ENCODE measurements at places on chromosomes 2 and 18.

DNA sequence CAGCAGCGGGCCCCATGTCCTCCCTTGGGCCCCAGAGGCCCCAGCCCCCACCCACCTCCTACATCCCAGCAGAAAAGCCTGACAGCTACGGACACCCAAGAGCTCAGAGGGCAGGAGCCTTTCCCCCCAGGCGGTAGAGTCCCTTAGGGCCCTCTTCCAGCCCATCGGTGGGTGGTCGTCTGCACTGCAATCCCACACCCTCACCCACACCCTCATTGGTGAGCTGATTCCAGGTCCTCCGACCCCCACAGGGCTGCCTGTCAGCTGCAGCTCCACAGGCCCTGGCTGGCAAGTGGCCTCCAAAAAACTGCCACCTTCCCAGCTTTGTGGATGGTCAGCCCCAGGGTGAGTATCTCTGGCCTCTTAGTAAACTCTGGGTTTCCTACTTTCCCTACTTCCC is 10.5 kb downstream of the TCF23 start:
- no peak for DNase-seq

- no peak for DNase-seq
Measured at GRCh38 chr2:89811295-89811694, 1119.8 kb downstream of the RPIA start.

DNA sequence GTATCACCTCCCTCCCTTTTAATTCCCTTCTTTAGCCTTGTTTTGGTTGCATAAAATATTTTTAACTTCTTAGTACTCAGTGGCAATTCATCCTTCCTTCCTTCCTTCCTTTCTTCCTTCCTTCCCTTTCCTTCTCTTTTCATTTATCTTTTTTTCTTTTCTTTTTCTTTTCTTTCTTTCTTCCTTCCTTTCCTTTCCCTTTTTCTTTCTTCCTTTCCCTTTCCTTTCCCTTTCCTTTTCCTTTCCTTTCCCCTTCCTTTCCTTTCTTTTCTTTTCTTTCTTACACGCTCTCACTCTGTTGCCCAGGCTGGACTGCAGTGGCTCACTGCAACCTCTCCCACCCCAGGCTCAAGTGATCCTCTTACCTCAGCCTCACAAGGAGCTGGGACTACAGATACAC is 160.2 kb downstream of the GREB1L start:
- DNase-seq = no peak

DNA sequence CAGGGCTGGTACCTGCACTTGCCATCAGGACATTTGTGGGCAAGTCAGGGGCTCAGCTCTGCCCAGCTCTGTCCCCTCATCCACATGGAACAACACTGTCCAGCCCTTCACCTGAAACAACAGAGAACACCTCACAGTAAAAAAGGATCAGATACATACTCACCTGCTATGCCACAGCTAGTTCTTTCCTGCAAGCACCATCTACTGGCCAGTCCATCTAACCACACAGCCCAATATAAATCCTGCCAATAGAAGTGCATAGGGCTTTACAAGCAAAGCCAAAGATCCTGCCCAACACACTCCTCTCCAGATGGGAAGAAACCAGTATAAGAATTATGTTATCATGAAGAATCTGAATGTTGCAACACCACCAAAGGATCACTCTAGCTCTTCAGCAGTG is 52.2 kb upstream of the GALNT13 start:
- DNase-seq = no peak

- no peak for DNase-seq
Measured at GRCh38 chr2:100038011-100038410, 104.4 kb downstream of the AFF3 start.

- no peak for DNase-seq
Measured at GRCh38 chr2:230949966-230950873, 25.2 kb upstream of the GPR55 start.

DNA sequence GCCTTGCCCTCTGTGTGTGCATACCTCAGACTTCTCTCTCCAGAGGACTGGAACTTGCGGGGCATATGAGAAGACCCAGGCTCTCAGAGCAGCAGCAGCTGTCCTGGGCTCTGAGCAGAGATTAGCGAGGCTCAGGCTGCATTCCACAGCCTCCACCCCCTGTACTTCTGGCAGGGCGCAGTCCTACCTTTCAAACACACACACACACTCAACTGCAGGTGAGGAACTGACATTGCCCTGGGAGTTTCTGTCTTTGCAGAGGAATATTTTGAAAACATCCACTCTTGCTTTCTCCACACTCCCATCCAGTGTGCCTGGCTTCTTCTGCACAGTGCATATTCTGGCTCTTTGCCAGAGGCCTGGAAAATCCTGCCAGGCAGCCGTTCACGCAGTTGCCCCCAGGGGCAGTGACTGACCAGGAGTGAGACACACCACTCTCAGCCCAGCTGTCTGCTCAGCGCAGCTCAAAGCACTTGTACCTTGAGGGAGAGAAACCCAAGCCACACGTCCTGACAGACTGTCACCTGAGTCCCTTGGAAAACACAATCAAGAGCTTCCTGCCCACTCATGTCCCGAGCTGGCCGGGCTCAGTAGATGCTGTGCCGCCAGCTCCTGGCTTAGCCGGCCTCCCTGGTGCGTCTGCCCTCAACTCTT is 460.8 kb downstream of the RNF144A start:
- no peak for DNase-seq

DNA sequence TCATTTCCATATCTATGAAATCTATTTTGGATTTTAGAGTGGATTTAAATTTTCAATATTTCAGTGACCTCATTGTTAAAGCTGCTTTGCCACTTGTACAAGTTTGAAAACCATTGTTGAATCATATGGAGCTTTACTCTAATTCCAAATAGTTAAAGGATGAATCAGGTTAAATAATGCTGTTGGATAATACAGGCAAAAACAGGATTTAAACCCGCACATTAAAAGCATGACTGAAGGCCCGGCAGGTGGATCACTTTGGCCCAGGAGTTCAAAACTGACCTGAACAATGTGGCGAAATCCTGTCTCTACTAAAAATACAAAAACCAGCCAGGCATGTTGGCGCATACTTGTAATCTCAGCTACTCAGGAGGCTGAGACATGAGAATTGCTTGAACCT is 68.3 kb downstream of the RIF1 start:
- no peak for DNase-seq

- DNase-seq = no peak
Measured at GRCh38 chr18:55419947-55420664, 167.9 kb downstream of the TCF4 start.

- DNase-seq = no peak
Measured at GRCh38 chr2:113251118-113251517, 27.6 kb downstream of the PAX8 start.

DNA sequence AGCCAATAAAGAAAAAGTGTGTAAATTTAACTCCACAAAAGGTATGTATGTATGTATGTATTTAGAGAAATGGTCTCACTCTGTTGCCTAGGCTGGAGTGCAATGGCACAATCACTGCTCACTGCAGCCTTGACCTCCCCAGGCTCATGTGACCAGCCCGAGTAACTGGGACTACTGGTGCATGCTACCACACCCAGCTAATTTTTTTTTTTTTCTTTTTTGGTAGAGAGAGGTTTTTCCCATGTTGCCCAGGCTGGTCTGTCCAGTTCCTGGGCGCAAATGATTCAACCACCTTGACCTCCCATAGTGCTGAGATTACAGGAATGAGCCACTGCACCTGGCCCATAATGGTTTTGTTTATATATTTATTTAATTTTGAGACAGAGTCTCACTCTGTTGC is 67.1 kb downstream of the CERKL start:
- DNase-seq = no peak

- no peak for DNase-seq
Measured at GRCh38 chr2:122707224-122707824, 951.9 kb downstream of the TSN start.

GRCh38 chr2:10124538-10125045 is 2.1 kb downstream of the RRM2 start:
- peak; percentile 45 for DNase-seq

DNA sequence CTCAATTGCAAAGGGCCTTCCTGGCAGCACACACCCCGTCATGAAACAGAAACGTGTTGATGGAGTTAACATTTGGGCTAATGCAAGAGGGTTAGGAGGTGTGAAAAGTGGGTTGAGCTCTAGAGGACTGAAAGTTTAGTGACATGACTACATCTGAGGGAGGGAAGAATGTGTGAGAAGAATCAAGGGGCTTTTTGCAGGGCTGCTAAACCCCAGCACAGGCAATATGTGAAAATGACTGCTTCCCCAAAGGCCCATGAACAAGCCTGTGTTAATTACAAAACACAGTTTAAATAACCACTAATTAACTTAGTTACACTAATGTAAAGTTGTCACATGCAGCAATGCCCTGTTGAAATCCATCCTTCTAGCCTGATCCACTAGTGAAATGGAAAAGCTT is 63.4 kb upstream of the PEX13 start:
- no peak for DNase-seq

DNA sequence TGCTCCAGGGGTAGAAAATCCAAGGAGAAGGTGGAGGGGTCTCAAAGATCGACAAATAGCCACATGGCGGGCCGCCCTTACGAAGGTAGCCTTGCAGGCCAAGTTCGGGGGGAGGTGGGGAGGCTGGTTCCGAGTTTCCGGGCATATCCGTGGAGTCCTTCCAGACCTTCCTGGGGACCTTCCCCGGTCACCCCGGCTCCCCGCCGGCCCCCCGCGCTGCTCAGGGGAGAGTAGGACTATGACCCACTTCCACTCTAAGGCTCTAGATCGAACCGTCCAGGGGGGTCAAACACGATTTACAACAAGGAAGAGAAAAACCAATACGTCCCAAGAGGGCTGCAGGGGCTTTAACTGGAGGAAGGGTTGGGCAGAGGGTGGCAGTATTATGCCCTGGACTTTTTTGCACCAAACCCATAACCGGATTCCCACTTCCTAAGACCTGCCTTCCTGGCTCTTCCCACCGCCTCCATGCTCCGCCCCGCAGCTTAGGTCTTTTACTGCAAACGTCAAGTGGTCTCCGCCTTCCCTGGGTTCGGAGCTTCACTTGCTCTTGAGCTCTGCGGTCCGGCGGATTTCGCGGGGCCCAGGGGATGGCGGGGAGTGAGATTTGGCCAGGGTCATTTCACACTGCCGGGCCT is 779 bp upstream of the LYPD6 start:
- DNase-seq = no peak

DNA sequence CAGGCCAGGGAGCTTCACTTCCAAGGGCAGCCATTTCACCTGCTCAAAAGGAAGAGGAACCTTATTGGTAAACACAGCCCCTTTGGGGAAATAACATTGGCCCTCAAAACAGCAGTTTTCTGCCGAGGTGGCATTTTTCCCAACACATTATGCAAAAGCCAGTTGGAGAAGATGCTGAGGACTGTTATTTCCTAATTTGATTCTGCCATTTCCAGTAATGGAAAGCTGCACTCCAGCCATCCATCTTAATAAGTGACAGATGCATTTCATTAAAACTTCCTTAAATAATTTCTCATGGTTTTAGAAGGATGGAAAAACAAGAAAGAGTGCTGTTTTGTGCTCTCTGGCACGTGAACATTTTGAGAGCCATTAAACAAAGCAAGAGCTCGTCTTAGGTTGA is 55.9 kb upstream of the ALK start:
- no peak for DNase-seq

DNA sequence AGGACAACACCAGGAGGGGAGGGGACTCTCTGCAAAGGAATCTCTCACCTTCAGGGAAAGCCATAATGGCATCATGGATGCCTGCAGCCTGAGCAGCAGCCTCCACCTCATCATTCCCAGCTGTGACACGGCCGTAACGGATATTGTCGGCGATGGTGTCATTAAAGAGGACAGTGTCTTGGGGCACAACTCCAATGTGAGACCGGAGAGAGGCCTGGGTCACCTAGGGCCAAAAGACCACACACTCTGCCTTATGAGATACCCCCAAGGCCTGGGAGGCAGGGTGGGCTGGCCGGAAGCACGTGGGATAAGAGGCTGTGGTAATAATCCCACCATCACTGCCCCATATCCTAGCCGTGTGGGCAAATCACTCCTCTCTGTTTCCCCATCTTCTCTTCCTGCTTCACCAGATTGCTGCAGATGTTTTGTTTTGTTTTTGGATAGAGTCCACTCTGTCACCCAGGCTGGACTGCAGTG is 4.3 kb downstream of the ZFAND2B start:
- no peak for DNase-seq

DNA sequence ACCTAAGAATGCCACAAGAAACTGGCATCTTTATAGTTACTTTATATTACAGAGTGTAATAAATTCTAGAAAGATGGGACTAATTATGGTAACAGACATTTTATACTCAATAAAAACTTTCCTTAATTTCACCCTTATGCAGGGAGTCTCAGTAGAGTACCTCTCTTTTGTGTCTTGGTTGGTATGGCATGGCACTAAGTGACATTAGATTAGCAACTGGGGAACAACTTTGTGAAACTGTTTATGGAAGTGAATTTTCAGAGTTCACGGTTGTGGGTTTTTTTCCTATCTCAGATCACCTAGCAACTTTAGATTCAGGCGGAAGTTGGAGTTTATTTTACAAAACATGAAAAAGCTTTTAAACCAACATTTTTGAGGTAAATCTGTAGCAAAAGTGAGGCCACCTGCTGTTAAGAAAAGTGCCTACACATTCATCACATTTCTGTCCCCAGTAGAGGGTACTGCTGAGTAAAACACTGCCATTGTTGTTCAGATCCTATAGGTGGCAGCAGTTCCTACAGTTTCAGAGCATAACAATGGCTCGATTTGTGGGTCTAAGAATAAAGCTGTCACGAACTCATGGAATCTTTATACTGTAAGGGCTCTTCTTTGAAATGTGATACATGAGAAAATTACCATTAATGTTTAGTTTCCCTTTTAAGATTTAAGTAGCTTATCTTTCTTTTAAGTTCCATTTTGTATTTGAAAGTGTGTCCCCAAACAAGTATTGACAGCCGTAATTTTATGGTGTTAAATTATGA is 117.6 kb downstream of the CAMKMT start:
- peak; percentile 63 for DNase-seq

GRCh38 chr18:62876111-62876510 is 160.8 kb downstream of the PHLPP1 start:
- no peak for DNase-seq

DNA sequence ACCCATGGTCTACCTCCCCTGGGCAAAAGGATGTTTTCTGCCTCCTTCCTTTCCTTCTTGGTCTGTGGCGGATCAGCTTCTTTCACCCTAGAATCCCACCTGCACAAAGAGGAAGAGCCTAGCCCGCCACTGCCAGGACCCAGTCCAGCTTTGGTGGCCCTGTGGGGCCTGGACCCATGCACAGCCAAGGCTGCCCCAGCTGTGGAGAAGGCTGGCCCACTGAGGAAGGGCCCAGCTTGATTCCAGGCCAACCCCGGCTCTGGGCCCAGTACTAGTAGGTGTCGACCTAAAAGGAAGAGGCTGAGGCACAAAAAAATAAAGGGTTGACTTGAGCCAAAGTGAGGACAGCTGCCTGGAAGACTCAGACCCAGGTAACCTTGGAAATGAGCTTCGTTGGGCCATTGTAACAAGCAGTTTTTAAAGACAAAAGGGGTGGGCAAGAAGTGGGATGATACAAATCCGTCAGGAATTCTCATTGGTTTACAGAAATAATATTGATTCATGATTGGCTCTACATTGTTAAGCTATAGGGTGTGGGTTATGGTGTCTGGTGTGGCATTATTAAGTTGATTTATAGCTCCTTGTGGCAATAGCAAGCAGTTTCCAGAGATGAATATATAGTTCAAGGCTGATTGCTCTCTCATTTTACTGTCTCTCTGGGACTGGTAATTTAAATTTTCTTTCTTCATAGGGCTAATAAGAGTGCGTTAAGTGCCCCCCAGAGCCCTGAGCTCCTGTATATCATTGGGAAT is 29.8 kb upstream of the MAL start:
- DNase-seq = no peak
